ENCODE measurements at places on chromosomes 12 and 14. TPM values are rescaled to one million over a fixed set of nuclear protein-coding genes. Genes with fewer than 3 reads are reported as not detected.

TSHR gene
- total RNA-seq, result 0.25 TPM

ASCL1 gene
- not detected for total RNA-seq

BICDL1 gene
- total RNA-seq, result 160 TPM

DHRS2 gene
- 0.19 TPM for total RNA-seq

- no peak for DNase-seq
- no peak overlapping the region for H3K27ac ChIP-seq
- H3K27me3 ChIP-seq, result no peaks in the 10 kb centered on the region
- no peaks in the 10 kb centered on the region for H3K4me1 ChIP-seq
These were observed 105.8 kb downstream of the C12orf50 start for GRCh38 chr12:87923361-87923760.

DNA sequence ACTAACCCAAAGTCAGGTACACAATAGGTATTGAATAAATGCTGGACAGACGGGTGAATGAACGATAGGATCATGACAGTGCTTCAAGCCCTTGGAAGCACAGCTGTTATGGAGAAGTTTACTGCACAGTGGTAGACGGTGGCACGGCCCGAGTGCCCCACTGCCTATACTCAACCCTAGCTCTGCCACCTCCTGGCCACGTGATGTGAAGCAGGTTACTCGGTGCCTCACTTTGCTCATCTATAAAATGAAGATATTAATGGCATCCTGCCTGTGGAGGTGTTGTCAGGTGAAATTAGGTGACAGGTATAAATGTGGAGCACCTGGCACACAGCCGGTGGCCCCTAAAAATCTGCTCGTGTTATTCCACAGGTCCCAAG is 5.8 kb downstream of the ASB2 start:
- H3K4me1 ChIP-seq, result peaks cover 62% of the 10 kb centered on the region
- H3K4me3 ChIP-seq, result peak overlapping the region; percentile 63
- DNase-seq, result peak; percentile 55
- peak overlapping the region; percentile 26 for H3K27ac ChIP-seq
- H3K36me3 ChIP-seq, result no peaks in the 10 kb centered on the region

- H3K27me3 ChIP-seq, result no peaks in the 10 kb centered on the region
- H3K4me3 ChIP-seq, result no peak overlapping the region
- DNase-seq, result peak; percentile 73
- peaks cover 19% of the 10 kb centered on the region for H3K4me1 ChIP-seq
These were observed 16.5 kb downstream of the SELPLG start for GRCh38 chr12:108616941-108617858.

DNA sequence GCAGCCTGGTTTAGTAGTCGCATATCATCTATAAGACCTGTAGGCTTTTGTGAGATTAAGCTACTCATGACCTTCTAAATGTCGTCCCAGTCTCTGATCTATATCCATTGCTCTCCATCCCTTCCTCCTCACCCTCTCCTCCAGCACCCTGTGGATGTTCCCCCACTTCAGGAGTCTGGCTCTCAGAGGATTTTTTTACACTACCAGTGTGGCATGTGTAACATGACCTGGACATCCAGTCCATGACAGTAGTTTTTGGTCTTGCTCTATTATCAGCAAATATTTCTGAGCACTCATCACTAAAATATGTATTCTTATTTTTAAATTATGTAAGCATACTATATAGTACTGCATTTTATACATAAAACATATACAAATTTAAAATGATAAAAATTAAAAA is 142.1 kb downstream of the DYRK2 start:
- peaks cover 6% of the 10 kb centered on the region for H3K27me3 ChIP-seq
- no peak overlapping the region for H3K4me3 ChIP-seq
- H3K36me3 ChIP-seq, result no peaks in the 10 kb centered on the region
- no peak overlapping the region for H3K27ac ChIP-seq
- H3K4me1 ChIP-seq, result no peaks in the 10 kb centered on the region

GRCh38 chr14:104136472-104137296 is 1.7 kb upstream of the KIF26A start:
- no peak overlapping the region for H3K27ac ChIP-seq
- DNase-seq, result no peak
- no peaks in the 10 kb centered on the region for H3K27me3 ChIP-seq
- no peaks in the 10 kb centered on the region for H3K4me1 ChIP-seq
- H3K36me3 ChIP-seq, result no peaks in the 10 kb centered on the region

DNA sequence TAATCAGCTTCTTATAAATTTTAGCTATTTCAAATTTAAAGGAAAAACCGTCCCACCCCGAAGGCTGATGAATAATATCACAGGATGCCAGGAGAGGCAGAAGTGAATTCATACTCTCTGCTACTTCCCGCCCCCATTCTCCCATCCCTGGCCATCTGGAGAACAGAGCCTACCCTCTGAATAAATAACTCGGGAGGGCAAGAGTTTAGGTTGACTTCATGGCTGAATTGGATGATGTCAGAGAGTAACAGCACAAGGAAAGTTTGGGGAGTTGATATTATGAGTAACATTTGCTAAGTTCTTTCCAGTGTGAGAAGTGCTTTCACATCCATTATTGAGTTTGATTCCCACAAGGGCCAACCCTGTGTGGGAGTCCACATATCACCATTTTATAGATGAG is 241.6 kb downstream of the EGLN3 start:
- no peaks in the 10 kb centered on the region for H3K27me3 ChIP-seq
- no peak for DNase-seq

- H3K27ac ChIP-seq, result no peak overlapping the region
- no peak for DNase-seq
- no peak overlapping the region for H3K4me3 ChIP-seq
- no peaks in the 10 kb centered on the region for H3K36me3 ChIP-seq
These were observed 164.4 kb upstream of the LRIG3 start for GRCh38 chr12:59084511-59085375.

- H3K27ac ChIP-seq, result peak overlapping the region; percentile 19
- H3K27me3 ChIP-seq, result no peaks in the 10 kb centered on the region
- H3K4me1 ChIP-seq, result no peaks in the 10 kb centered on the region
- no peak for DNase-seq
- no peak overlapping the region for H3K4me3 ChIP-seq
These were observed 34.4 kb downstream of the RAD52 start for GRCh38 chr12:915090-915489.

- H3K4me3 ChIP-seq, result no peak overlapping the region
- no peak for DNase-seq
- no peaks in the 10 kb centered on the region for H3K4me1 ChIP-seq
- no peaks in the 10 kb centered on the region for H3K36me3 ChIP-seq
These were observed 29.6 kb downstream of the PRDM4 start for GRCh38 chr12:107731366-107731765.

GRCh38 chr12:120708651-120709050 is 1.6 kb upstream of the UNC119B start:
- no peak overlapping the region for H3K4me3 ChIP-seq
- H3K27ac ChIP-seq, result no peak overlapping the region
- no peaks in the 10 kb centered on the region for H3K36me3 ChIP-seq
- DNase-seq, result no peak
- peaks cover 20% of the 10 kb centered on the region for H3K4me1 ChIP-seq
